ENCODE measurements at places on chromosomes 13 and 19.
A peak's percentile ranks its signal among the peaks of the same experiment; 100 is the strongest.

GRCh38 chr13:51501592-51502152 lies 48.8 kb upstream of the INTS6 start:
- no peak for DNase-seq

- no peak for DNase-seq
These were observed 354.4 kb upstream of the DACH1 start for GRCh38 chr13:72221276-72221962.

DNA sequence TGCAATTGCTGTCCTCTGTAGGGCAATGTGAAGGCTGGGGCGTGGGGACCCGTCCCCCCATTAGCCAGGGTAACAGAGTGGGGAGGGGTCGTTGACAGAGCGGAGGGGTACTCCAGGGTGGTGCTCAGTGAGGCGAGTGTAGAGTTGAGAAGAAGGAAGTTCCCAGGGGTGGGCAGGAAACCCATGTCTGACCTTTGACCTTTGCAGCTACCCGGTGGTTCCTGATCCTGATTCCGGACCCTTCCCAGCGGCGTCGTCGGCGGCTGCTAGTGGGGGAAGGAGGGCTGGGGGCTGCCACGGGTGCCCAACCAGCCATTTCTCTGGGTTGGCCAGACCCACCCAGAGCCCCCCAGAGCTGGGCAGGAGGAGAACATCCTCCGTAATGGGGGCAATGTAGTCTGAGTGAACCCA lies 2.1 kb upstream of the PLVAP start:
- peak; percentile 19 for DNase-seq

GRCh38 chr13:40406405-40407120 lies 259.9 kb downstream of the FOXO1 start:
- DNase-seq = no peak

DNA sequence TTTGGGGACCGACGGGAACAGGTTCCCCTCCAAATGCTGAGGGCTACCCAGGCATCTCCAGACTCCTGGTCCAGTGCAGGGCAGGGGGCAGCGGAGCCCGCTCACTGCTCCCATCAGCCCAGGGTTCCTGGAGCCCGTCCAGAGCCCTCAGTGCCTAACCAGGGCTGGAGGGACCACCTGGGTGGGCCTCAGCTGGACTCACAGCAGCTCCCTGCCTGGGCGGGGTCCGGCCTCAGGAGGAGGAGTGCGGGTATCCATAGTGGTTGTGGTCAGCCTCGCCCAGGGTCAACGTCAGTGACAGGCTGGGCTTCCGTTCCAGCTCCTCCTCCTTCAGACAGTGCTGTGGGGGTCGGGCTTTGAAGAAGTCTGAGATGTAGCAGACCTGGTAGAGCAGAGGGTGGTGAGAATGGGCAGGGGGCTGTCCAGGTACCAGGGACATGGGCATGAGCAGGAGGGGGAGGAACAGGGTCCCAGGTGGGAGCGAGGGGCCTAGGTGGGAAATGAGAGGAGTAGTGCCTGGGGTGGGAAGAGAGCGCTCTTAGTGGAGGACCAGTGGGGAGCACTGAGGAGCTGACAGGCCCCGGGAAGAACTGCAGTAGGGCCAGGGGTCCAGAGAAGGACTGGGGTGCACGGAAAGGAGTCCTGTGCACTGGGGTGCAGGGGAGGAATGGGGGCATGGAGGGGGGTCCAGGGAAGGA lies 9.9 kb downstream of the PLPP2 start:
- DNase-seq = no peak

DNA sequence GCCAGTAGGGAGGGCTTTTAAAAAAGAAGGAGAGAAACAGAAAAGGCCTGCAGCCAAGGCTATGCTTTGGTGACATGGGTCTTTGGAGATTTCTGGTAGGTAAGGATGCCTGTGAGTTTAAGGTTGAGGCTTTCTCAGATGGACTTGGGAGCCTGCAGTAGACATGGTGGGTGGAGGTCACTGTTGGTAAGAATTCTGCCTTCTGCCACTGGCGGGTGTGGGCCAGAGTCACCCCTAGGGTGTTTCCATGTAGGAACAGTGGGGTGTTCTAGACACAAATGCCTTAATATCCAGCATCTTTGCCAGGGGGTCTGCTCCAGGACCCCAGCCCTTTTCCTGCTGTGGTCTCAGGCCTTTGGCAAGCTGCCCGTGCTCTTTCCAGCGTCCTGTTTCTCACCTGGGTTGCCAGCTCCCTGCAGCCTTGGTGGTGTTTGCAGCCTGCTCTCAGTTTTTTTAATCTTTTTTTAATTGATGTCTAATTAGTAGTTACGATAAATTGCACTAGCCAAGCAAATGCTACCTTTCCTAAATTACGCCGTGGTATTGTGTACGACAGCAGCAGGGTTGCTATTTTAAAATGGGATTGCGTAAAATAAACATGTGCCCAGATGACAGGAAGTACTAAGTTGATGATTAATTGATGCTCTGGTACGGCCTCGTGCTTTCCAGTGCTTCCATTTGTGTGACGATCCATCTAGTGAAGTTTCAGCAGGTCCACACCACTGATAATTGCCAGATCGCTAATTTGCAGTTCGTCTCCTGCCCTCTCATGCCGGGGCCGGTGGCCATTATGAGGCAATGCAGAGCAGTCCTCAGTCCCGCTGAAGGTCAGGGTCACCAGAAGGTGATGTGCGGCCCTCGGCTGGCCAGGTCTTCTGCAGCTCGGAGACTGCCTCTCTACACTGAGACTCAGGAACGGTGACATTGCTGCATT lies 35.3 kb upstream of the NPAS1 start:
- DNase-seq = no peak

- DNase-seq = peak; percentile 43
These were observed 62.1 kb downstream of the ZNF737 start for GRCh38 chr19:20503476-20503875.

- no peak for DNase-seq
These were observed 104.3 kb downstream of the CCNA1 start for GRCh38 chr13:36536546-36536945.

DNA sequence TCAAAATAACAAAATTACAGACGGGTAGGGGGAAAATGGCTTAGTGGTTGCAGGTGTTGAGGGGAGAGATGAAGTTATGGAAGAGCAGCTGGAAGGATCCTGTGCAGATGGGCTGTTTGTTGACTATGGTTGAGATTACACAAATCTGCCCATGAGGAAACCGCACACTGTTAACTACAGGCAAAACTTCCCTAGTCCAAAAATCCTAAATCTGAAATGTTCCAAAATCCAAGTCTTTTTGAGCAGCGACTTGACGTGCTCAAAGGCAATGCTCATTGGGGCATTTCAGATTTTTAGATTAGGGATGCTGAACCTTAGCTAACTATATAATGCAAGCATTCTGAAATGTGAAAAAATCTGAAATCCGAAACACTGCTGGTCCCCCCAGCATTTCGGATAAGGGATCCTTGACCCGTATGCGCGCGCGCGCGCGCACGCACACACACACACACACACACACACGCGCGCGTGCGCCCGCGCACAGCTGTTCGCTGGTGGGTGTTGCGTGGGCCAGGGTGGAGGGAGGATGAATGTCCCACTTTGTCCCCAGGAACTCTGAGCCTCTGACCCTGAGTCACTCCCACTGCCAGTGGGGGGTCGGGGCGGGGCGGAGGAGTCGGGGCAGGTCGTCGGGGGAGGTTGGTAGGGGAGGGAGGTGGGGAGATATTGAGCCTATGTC lies 6.8 kb downstream of the F2RL3 start:
- no peak for DNase-seq

DNA sequence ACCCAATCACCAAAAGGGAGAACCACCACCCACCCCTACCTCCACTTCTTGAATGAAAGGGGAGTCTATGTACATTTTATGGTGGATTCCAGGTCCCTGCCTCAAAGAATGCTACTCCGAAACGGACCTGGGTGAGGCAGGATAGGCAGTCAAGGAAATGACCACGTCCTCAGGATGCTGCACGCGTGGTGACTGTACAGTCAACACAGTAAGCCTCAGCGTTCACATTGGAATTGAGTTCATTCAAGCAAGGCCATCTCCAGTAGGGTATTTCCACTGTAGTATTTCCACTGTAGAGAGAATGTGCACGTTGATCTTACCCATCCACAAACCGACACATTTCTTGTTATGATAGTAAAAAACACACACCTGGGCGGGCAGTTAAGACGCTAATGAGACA lies 16.9 kb downstream of the ZSCAN5C start:
- no peak for DNase-seq

- no peak for DNase-seq
These were observed 44.3 kb downstream of the MUC16 start for GRCh38 chr19:8965887-8966286.

DNA sequence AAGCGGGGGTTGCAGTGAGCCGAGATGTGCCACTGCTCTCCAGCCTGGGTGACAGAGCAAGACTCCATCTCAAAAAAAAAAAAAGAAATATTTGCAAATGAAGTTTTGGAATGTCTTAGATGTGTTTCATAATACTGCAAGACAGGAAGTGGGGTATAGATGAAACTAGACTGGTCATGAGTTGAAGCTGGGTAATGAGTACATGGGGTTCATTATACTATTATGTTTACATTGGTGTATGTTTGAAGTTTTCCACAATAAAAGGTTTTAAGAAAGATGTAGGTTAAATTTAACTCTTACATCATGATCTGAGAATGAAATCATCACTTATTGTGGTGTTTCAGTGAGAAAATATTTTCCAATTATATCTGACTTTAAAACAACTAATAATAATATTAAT lies 19.0 kb downstream of the FNDC3A start:
- no peak for DNase-seq

DNA sequence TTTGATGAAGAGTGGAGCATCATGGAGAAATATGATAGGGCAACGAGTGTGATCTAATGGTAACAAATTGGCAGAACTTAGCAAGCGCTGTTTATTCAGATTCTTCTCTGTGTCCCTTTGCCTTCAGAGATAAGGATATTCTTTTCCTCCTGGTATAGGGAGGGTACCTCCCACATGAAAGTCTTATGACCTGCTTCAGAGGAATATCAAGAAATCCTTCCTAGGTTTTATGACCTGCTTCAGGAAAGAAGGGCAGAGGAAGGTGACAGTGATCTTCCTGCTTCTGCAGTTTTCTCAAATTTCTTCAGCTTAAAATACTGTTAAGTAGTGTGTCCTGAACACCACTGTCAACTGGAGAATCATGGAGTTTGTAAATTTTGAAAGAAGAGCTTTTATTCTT lies 144.3 kb downstream of the DNAJC15 start:
- no peak for DNase-seq

DNA sequence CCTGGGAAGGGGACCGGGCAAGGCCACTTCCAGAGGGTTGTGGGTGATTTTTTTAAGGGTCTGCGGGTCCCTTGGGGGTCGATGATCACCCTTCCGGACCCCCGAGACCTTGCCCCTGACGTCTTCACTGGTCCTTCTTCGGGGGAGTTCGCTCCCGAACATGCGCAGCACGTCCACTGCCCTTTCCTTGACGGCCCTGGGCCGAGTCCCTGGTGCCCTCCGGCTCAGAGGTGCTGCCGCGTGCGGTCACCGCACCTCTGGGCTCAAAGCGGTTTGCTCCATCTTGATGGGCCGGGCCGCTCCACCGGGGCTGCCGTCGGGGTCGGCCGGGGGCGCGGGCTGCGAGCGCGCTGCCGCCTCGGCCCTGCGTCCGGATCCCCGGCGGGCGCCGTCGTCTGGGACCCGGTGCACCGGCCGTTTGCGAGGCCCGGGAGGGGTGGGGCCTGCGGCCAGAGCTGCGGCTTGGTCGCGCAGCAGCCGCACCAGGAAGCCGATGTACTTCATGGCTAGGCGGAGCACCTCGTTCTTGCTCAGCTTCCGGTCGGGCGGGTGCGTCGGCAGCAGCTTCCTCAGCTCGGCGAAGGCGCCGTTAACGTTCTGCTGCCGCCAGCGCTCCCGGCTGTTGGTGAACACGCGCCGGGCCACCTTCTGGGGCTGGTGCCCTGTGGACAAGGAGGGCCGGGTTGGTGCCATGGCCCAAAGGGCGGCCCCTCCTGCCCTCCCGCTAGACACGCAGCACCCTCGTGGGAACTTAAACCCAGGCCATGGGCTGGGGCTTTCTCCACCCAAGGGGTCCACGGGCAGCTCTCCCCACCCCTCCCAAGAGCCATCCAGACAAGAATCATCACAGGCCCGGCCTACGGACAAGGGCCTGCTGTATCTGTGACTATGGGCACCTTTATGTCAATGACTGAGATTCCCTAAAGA lies 3.3 kb downstream of the LYL1 start:
- DNase-seq = no peak

DNA sequence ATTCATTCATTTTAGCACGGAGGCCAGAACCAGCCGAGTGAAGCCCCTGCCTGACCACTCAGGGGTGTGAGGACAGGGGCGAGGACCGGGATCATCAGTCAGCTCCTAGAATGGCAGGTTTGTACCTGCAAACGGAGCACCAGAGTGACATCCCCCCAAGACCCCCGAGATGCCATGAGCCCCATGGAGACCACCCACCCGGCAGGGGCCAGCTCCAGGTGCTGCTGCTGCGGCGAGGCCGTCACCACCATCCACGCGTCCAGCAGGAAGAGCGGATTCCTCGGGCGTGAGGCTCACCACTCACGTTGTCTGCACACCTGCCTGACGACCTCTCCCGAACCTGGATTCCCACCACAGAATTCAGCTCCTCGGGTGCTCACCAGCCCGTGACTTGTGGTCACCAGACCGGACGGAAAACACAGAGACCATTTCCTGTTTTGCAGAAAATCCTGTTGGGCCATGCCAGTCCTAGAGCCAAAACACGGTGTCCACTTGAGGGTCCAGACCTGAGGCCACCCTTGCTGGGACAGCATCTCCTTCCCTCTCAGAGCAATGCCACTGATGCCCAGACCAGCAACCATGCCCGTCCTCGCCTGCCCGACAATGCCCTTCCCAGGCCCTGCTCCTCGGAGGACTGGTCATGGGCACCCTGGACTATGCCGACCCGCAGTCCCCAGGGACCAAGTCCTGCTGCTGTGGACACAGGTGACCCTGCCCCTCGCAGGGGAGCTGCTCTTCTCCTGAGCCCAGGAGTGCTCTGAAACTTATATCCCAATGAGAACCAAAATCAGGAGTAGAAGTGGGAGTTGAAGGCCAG lies 74.2 kb downstream of the RASA3 start:
- DNase-seq = no peak

- DNase-seq = peak; percentile 66
These were observed 1471.7 kb upstream of the PRR20A start for GRCh38 chr13:55669051-55669450.

DNA sequence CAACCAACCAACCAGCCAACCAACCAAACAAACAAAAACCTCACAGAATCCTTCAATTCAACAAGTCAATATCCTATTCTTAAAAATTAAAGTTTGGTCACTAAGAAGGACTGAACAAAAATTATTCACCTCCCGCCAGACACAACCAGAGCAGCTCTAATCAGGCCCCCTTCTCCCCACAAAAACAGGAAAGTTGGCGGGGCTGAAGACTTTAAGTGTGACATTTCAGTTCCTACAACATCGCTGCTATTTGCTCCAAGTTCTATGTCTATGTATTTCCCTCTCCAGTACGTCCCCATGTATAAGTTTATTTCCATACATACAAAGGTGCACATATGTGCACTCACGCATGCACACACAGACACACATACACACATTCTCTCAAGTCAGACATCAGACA lies 32.8 kb upstream of the STK24 start:
- DNase-seq = no peak

Measured in right lung (tissue), 10 donors.